ENCODE measurements at places on chromosomes 2 and 18.

- DNase-seq = no peak
Measured at GRCh38 chr2:148493822-148494563, 150.6 kb upstream of the EPC2 start.

- peak; percentile 81 for DNase-seq
Measured at GRCh38 chr18:8912348-8913326, 189.9 kb upstream of the NDUFV2 start.

GRCh38 chr2:10471955-10472354 lies 23.8 kb upstream of the ODC1 start:
- DNase-seq = no peak

- no peak for DNase-seq
Measured at GRCh38 chr2:30305235-30305634, 73.9 kb downstream of the LBH start.

DNA sequence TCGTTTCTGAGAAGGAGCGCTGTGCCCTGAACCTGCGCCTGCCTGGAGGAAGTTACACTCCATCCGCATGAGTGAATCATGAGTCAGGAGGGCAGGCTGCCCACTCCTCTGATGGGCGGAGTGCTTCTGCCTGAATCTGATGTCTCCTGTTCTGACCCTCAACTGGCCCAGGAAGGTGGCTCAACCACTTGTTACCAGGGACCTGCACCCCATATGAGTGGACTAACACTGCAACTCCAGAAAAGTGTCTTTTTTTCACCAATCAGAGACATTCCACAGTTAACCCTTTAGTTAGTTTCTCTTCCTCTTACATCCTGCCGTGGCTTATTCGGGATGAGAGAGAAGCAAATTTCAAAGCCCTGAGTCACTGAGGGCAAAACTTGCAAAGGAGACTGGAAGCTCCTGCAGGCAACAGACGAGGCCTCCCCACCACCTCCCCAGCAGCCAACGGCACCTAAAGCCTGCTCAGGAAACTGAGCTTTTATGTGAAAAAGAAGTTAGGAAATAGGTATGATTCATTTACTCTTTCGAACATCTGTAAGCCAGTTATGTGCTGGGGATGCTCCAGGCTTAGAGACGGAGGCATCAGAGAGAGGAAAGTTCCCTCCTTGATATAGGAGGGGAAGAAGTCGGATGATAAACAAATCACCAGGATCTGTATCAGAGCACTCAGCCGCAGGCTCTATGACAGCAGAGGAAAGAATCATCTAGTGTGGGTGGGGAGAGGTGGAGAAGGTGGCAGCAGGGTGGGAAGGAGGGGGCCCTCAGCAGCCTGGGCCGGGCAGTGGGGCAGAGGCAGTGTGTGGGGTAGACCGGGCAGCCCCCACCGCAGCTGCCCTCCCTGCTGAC lies 30.9 kb downstream of the MBP start:
- DNase-seq = no peak

DNA sequence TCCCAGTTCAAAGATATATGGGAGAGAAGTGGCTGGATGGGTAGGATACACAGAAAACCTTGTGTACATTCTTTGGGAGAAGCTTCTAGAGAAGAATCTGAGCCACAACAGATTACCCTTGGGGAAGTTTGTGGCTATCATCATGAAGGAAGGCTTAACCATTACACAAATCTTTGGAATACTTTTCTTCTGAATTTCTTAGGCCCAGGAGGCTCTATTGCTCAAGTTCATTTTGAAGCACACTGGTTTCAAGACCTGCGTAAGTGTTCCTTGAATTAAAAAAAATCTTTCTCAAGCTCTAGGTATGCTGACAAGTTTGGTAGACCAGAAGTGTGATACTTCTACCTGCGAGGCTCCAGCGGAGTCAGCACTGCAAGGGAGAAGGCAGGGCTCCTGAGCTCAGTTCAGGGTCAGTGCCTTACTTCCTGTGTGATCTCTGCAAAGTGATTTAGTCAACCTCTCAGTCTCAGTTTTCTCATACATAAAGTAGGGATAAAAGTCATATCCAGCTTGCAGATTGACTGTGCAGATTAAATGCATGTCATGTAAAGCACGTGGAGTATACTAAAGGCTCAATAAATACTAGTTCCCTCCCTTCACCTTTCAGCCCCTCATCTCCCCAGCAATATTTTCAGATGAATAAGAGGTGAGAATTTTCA lies 438.6 kb downstream of the DLGAP1 start:
- no peak for DNase-seq

- no peak for DNase-seq
Measured at GRCh38 chr2:240508832-240509545, 48.8 kb downstream of the ANKMY1 start.

DNA sequence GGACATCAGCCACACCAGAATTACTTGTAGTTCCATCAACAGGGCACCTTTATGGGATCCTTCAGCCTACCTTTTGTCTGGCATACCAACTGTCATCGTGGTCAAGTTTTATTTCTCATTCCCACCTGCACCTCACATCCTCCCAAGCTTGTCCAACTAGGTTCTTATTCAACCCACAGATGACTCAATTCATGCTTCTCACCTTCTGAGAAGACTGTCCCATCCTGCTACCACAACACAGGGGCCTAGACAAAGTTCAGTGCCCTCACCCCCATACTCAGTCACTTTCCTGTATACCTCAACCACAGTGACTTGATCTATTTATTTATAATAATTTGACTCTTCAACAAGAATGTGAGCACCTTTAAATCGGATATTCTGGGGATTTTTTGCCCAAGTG lies 114.4 kb upstream of the ACVR1C start:
- no peak for DNase-seq
